ENCODE measurements at places on chromosomes 12 and 14.
A peak's percentile ranks its signal among the peaks of the same experiment; 100 is the strongest.

GRCh38 chr14:35998303-35998702, 172.2 kb downstream of the BRMS1L start:
- no peak for DNase-seq

DNA sequence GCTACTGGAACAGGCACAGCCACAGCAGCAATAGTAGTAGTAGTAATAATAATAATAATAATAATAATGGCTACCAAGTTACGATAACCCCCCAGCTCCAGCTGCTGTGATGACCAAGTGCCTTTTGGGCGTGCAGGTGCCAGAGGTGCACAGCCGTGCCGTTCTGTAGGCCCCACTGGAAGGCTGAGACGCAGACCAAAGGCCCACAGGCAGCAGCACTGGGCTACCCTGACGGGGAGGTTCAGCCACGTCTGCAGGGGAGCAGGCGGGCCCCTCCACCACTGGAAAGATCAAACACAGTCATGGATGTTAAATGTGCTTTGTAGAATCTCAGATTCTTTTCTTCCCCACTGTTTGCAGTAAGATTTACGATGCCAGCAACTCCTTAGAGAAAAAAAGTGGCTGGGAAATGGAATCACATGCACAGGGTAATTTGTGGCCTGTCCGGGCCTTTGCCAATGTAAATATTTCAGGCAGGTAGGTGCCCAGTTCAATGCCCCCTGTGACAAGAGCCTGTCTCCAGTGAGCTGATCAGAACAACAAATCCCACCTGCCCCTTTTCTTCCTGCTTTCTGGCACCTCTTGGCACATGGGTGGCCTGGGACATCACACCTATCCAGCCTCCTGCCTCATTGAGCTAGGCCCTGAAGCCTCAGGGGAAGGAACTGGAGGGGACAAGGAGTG, 32.6 kb downstream of the CCDC85C start:
- DNase-seq: no peak

- DNase-seq: no peak
Measured at GRCh38 chr12:128606538-128606937, 217.2 kb downstream of the SLC15A4 start.

GRCh38 chr12:5506821-5507231, 74.9 kb downstream of the NTF3 start:
- no peak for DNase-seq

DNA sequence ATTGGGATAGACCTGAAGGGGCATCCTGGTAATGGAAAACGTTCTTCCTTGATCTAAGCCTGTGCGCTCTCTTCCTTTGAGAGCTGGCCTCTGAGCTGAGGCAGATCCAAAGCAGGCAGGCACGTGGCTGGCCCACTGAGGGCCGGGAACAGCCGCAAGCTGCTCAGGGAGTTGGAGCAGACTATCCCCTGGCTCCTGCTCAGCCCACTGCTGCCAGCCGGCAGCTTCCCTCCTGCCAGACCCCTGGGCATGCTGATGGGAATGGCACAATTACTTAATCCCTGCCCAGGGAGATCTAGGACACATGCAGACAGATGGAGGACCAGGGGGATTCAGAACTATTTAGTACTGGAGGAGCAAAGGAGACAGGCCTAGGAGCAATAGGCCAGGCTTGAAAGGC, 14.4 kb downstream of the NEUROD4 start:
- DNase-seq: no peak

GRCh38 chr12:56029666-56030293, 8.9 kb downstream of the IKZF4 start:
- DNase-seq: no peak

DNA sequence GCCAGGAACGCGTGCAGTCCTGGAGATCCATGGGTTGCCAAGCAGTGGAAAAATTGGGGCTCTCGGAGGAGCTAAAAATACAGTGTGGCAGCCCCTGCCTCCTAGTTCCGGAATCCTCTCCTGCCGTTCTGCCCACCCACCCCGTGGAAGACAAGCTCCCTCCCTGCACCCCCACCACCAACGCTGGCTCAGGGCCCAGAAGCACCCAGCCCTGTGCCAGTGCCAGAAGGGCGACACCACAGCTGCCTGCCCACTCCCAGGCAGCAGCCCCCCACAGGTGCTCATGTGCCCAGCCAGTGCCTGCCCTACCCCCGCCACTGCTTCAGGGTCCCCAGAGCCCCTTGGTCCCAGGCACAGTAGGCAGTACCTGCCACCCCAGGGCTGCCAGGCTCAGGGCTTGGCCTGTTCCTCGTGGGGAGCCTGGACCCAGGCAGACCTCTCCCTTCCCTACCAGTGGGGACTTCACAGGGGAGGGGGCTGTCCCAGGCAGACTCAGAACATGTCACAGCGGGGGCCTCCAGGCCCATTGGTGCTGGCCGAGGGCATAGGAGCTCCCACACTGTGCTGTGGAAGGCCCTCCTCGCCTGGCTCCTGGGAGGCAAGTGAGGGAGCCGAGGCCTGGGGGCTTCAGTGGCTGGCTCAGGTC, 7.4 kb downstream of the INF2 start:
- DNase-seq: no peak

DNA sequence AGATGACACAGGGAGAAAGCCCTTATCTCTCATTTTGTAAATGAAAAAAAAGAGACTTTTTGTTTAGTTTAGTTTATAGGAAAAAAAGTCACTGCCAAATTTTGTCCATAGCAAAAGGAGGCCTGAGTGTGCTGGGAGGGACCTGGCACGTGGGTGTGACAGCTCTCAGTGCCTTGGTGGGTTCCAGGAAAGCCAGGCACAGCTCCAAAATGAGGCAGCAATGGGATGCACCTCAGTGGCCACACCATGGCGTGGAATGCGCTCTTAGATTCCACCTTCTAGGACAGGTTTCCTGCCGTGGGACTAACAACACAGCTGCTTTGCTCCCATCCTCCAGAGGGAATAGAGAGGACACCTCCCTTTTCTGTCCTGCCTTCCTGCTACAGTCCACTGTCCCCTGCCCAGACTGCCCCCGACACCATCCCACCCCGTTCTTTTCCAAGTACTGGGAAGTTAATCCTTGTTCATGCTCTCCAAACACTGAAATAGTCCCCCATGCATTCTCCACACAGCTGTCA, 207.6 kb downstream of the EMP1 start:
- DNase-seq: no peak

- no peak for DNase-seq
Measured at GRCh38 chr14:94562941-94563883, 2.0 kb downstream of the SERPINA4 start.

GRCh38 chr14:78182722-78183121, 12.5 kb downstream of the NRXN3 start:
- DNase-seq: no peak

DNA sequence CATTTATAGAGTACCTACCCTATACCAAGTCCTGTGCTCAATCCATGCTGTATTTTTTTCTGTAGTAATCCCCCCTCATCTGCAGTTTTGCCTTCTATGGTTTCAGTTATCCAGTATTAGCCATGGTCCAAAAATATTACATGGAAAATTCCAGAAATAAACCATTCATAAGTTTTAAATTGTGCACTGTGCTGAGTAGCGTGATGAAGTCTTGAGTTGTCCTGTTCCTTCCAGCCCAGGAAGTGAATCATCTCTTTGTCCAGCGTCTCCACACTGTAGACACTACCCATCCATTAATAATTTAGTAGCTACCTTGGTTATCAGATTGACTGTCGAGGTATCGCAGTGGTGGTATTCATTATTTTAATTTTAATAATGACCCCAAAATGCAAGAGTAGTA, 54.2 kb downstream of the SUDS3 start:
- no peak for DNase-seq

DNA sequence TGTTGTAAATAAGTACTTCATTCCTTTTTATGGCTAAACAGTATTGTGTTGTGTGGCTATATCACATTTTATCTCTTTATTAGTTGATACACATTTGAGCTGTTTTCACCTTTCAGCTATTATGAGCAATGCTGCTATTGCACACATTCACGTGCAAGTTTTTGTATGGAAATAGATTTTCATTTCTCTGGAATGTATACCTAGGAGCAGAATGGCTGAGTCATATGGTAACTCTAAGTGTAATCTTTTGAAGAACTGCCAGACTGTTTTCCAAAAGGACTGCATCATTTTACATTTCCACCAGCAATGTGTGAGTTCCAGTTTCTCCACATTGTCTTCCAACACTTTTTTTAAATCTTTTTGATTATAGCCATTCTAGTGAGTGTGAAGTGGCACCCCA, 134.0 kb downstream of the SRGAP1 start:
- no peak for DNase-seq

- no peak for DNase-seq
Measured at GRCh38 chr14:69719501-69719951, 47.4 kb upstream of the SRSF5 start.

DNA sequence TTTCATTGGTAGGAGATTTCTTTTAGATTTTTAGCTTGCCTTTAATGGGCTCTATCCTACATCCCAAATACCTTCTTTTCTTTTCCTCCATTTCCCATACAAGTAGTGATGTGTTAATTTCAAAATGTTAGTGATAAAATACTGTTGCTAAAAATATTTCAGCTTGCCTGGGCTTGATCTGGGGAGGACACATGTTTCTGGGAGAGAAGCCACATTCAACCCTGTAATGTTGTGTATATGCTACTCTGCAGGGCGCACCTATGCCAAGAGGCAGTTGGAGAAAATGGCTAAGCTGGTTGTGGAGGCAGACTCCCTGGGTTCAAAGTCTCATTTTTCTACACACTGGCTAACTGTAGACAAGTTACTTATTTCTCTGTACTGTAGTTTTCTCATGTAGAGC, 26.3 kb downstream of the FLRT2 start:
- DNase-seq: no peak

DNA sequence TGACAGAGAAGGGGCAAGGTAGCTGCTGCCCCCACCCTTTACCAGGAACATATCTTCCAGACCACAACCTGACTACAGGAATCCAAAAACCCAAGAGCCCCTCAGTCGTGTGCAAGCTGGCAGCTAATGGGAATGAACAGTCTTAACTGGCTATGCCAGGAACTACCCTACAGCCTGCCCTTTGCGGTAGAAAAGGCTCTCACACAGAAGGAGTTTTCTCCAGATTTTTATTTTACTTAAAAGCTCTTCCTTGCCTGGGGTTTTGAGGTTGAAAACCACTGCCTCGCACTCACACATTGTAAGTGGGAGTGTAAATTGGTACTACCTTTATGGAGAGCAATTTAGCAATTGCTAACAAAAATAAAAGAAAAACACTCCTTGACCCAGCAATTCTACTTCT, 28.3 kb downstream of the PITPNM2 start:
- DNase-seq: no peak

GRCh38 chr12:7058163-7058845, 2.2 kb upstream of the C1S start:
- DNase-seq: no peak

DNA sequence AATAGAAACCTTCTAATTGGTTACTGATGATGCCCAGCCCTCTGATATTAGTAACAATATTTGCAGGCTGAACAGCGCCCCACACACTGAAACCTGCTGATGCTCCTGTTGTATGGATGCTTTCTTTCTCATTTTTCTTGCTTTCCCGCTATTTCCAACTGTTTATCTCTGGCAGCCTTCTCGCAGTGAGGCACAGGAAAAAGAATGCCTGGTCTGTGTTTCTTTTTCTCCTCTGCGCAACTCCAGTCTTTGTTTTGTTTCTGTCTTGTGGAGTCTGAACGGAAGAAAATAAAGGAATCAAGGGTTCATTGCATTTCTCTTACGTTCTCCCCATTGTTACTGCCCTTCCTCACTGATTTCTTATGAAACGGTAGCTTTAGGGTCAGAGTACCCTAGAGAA, 451.2 kb downstream of the EGLN3 start:
- DNase-seq: no peak

- no peak for DNase-seq
Measured at GRCh38 chr14:21346532-21347135, 37.2 kb downstream of the SUPT16H start.

- no peak for DNase-seq
Measured at GRCh38 chr12:40622246-40622838, 69.9 kb upstream of the CNTN1 start.

- no peak for DNase-seq
Measured at GRCh38 chr12:3882896-3883564, 9.8 kb upstream of the PARP11 start.

- DNase-seq: no peak
Measured at GRCh38 chr12:74537126-74537706, 419 bp upstream of the ATXN7L3B start.

DNA sequence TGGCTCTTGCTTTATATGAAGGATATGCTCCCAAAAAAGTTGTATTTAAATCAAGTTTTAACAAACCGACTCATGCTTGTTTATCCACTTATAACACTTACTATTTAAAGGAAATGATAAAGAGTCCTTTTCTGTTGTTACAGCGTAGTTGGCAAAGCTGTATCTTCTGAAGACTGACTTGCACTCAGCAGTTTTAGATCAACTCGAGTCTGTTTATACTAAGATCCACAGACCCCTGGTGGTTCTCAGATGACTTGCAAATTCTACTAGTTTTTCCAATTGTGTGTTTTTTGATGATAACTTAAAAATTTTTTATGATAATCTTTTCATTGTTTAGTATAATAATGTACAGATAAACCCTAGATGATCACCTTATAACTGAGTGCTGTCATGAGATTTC, 475.8 kb downstream of the RGS6 start:
- no peak for DNase-seq

DNA sequence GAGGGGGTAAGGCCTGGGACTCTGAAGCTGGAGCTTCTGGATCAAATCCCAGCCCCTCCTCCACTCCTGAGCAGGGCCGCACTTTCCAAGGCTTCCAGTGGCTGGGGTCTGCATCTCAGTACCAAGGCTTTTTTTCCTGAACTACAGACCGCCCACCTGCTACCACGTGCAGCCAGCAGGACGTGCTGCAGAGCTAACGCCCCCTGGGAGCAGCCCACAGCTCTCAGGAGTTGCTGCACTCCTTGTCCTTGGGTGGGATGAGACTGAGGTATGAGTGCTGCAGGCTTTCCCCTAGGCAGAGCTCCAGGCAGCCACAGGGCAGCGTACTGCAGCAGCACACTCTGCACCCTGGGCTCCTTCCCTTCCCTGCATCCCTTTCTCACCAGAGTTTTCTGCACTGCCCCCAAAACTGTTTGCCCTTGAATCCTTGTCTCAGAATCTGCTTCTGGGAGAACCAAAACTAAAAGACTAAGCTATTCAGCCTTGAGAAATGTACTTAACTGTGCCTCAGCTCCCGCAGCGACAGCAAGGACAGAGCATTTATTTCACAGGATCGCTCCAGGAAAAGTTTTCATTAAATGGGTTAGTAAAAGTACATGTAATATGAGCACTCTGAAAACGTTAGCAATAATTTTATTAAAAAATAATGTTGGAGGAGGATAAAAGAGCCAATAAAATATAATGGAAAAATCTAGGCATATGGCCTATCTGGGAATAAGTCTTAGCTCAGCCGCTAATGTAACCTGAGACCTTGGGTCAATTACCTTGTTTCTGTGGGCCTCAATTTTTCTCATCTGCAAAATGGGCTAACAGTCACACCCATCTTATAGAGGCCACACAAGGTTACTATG, 25.5 kb downstream of the RBM19 start:
- no peak for DNase-seq

- peak; percentile 69 for DNase-seq
Measured at GRCh38 chr12:121713257-121713777, 765 bp downstream of the TMEM120B start.

DNA sequence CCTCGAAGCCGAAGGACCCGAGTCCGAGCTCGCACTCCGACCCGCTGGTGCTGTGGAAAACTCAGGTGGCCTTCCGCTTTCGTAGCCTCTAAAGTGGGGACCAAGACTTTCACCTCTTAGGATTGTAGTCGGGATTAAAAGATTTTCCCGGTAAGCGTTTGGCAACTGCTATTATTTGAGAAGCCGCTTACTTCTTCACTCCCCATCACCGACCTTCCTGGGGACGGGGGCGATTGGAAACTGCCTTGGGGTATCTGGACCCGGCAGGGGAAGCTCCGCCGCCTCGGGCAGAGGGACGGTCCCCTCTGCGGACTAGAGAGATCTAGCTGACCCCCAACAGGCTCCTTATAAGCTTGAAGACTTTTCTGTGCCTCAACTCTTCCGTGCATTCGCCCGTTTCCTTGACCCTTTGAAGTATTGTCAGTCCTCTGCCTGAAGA, 659 bp downstream of the TRAFD1 start:
- no peak for DNase-seq
